ENCODE measurements at places on chromosomes 3 and 15.

DNA sequence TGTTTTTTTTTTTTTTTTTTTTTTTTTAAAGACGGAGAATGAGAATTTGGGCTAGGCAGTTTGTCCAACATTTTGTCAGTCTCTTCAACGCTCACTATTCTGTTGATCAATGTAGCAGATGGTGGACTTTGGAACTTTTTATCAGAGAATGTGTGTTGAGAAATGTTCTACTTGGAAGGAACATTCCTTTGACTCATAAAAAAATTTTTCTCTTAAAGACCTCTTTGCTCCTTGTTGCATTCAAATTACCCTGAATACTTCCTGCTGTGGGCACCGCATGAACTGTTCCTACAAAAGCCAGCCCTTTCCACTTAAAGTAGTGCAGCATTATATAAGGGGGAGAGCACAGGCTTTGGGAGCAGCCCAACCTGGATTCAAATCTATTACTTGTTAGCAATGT is 182.9 kb downstream of the AKAP13 start:
- no peak for DNase-seq

- DNase-seq, result no peak
These were observed 53.4 kb upstream of the XRN1 start for GRCh38 chr3:142501004-142501926.

DNA sequence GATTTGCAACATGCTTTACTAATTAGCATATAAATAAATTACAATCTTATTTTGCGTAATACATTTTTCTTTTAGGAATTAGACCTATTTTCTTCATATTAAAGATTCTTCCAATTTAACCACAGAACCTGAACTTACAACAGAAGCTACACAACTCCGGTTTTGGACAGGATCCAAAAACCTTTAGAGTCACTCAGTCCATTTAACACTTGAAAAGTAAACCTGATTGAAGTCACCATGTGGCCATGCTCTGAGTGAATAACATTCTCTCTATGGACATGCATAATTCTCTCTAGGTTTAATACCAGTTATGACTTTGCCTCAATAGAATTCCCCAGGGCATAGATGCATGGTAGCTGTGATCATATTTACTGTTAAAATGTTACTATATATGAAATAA is 751.0 kb downstream of the VGLL3 start:
- no peak for DNase-seq

DNA sequence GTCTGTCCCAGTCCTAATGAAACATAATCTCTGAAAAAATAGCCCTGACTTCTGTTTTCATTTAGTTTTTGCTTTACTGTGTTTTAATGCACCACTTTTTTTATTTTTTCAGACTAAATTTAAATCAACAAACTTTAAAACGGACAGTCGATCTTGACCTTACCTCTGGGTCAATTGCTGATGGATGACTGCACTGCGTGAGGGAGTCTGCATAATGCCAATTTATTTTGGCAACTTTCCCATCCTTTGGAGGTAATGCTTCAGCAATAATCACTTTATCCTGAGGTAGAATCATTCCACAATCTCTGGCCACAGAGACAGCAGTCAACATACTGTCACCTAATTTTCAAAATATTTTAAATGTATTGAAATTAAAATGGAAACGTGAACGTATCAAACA is 32.5 kb upstream of the GP5 start:
- no peak for DNase-seq

DNA sequence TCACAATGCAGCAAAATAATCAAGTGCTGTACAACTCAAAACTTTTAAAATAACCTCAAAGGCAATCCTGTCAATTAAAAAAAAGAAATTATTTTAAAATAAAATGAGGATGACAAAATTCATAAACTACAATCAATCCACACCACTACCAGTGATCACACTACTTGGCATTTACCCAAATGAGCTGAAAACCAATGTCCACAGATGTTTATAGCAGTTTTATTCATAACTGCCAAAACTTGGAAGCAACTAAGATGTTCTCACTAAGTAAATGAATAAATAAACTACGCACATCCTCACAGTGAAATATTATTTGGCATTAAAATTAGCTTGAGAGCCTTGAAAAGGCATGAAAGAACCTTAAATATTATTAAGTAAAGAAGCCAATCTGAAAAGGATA is 121.3 kb downstream of the STAG1 start:
- no peak for DNase-seq

DNA sequence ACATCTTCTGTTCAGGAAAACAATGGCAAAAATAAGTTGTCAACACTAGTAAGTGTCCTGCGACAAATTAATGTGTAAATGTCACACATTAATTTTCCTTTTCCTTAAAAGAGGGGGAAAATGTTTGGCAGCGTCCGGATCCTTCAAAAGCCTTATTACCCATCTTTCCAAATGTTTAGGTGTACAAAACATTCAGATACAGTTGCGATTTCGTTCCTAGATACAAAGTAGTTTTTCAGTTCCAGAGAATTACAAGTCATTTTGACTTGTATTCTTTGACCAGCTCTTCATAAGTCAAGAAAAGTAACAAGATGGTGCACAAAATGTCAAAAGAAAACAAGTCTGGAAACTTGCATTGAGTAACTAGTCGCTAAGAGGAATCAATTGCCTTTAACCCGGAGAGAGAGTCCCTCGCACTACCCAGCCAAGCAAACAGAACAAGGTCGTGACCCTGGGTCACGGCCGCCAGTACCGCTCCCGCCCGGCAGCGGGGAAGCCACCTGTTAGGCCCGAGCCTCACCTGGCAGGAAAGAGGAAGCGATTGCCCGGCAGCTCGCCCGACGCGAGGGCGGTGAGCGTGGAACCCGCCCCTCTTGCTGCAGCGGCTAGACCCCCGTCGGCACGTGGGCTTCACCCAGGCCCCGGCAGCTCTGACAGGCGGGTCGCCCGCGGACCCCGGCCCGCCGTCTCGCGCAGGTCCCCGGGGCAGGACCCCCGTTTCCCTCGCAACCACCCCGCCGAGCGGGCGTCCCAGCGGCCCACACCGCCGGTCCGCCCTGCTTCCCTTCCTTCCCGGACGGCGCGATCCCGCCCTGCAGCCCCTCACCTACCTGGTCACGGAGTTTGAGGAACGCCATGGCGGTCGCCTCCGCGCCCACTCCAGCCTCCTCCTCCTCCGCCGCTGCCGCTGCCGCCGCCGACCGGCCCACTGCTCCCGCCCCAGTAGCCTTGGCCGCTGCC is 61.0 kb upstream of the ANKRD28 start:
- peak; percentile 35 for DNase-seq

- no peak for DNase-seq
These were observed 31.2 kb downstream of the SLC25A36 start for GRCh38 chr3:140972833-140973232.

DNA sequence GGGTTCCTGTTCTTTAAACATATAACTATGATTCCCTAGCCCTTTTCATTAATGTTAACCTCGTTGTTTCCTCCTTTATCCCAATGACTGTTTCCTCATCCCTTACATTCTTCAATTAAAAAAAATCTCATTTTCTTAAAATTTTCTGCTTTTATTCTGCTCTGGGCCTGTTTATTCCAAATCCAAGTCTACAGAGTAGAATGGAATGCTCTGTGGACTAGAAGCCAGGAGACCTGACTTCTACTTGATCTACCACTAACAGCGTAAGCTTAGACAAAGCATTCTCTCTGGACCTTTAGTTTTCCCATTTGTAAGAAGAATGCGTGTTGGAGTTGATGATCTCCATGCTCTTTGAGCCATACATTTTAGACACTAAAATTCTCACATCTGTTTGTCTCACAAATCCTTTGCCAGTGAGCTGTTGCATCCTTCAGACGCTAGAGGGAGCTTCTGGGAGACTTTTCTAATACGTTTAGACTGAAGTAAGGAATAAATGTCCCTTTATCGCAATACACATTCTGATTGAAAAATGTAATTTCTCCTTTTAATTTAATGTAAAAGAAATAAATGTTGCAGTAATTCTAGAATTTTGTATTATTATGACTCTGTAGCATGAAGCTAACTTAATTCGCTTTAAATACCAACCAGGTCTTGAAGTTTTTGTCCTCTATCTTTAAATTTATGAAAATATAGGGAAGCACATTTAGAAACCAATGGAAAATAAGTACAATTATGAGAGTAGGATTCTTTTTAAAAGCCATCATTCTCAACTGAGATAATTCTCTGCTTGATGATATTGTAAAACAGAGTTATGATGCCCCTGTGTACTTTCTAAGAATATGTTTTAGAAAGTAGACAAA is 21.7 kb upstream of the GMNC start:
- DNase-seq, result no peak

DNA sequence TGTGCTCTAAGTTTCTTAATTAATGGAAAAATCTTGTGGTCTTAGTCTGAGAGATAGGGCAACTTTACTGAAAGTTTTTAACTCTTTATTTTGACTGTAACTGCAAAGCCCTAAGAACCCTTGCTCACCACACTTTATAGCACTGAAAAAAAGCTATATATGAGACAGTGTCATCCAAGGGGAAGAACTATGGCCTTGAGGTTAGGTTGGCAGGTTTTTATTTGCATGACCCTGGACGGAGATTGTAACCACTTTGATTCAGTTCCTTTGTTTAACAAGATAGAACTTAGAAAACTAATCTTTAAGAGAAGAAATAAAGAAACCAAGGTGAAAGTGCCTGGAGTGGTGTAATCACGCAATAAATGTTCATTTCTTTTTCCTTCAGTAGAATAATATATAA is 30.6 kb upstream of the LYSMD4 start:
- DNase-seq, result no peak

DNA sequence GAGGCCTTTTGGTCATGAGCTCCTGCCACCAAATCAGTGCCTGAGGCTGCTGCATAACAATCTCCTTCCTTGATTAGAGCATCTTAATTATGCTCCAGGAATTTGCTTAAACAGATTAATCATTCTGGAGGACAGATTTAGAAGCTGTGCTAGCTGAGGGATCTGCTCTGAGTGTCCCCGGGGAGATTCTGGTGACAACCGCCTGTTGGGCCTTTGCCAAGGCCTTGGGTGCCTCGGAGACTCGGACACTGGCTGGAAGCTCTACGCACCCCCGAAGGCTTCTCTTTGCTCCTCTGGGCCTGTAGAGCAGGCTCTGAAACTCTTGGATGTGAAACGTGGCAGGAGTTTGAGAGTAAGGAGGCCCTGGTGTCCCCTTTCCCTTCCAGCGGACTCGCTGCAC is 264.1 kb downstream of the CD47 start:
- DNase-seq, result no peak

GRCh38 chr3:59486520-59486919 is 436.7 kb upstream of the CFAP20DC start:
- no peak for DNase-seq

- DNase-seq, result no peak
These were observed 586.1 kb upstream of the DPPA4 start for GRCh38 chr3:109923431-109923830.

- no peak for DNase-seq
These were observed at the start of gene TLR9 for GRCh38 chr3:52225452-52226228. TSS of gene TLR9 (minus strand) at chr3:52225645. CDS start at chr3:52225529, 116 bp downstream.

GRCh38 chr3:61531528-61531927 is 29.8 kb upstream of the PTPRG start:
- no peak for DNase-seq

GRCh38 chr3:109985943-109986555 is 648.7 kb upstream of the DPPA4 start:
- DNase-seq, result no peak

GRCh38 chr3:55157731-55158130 is 229.9 kb upstream of the LRTM1 start:
- DNase-seq, result no peak
